ENCODE measurements at places on chromosomes 6 and 20.
A peak's percentile ranks its signal among the peaks of the same experiment; 100 is the strongest.

DNA sequence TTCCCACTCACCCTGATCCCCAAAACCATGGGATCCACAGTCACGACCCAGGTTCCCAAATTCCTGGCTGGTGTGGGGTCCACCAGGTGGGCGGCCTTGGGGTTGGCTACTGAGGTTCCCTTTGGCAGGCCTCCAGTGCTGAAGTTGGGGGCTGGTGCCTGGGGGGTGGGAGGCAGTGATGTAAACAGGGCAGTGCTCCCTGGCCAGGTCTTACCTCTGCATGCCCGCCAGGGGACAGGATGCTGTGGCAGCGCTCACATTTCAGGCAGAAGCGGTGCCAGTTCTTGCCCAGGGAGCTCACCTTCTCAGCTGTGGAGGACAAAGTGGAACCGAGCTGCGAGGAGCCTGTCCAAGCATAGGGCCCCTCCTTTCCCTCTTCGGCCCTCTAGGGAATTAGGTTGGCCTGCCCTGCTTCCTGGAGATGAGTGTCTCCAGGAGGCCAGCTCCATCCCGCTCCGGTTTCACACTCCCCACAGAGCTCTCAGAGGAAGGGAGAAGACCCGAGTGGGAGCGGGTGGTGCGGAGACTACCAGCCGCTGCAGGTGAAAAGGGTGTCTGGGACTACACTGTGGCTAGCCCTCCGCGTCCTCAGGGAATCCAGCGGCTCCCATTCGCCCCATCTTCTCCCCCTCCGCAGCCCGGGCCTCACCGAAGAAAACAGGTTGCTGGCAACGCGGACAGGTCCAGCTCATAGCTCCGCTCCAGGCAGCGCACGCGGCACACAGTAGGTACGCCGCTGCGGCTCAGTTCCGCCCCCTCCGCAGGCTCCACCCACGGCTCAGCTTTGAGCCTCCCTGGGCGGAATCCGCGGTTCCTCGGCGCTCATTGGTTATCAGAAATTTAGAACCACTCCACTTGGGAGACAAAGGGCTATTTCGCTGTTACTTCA is at the start of gene CRIP3:
TSS of gene CRIP3 (minus strand) at position 726 of the 889 bp plus-strand sequence. CDS start at position 692, 34 bp downstream.
- peak; percentile 38 for DNase-seq

DNA sequence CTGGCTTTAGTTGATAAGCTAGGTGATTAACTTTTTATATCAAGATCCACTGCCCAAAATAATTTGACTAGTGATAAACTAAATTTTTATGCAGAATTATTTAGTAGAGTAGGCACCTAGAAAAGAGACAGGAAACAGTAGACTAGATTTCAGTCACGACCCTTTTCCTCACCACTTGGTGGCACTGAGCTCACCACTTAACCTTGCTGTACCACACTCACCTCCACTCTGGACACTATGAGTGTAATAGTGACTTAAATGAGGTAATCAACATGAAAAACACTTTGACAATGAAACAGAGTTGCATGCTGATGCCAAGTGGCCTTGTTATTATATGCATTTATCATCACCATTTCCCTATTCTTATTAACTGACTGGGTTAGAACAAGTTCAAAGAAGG is 730.4 kb downstream of the KIF16B start:
- no peak for DNase-seq

GRCh38 chr6:28794175-28795002 is 129.4 kb downstream of the TRIM27 start:
- no peak for DNase-seq

- DNase-seq: no peak
Observed at GRCh38 chr6:7559651-7560385, 18.3 kb downstream of the DSP start.

DNA sequence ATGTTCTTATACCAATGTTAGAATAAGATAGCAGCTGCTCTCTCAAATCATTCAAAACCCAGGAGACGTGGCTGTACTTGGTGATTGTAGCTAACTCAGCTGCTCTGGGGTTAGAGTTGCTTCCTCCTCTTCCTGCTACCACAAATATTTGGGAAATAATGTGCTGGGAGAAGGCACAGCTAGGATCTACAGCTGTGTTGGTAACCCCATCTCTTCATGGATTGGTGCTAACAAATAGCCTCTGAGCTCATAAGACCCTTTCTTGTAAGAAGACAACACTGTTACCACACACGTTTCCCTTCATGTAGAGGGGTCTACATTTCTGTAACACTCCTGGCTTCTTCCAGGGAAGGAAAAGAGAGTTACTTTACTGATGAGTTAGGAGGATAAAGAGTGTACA is 911.0 kb upstream of the CITED2 start:
- no peak for DNase-seq

- no peak for DNase-seq
Observed at GRCh38 chr6:128882991-128883611, at the start of gene LAMA2. LAMA2 (plus strand) TSS chr6:128883138; CDS start chr6:128883246, 108 bp downstream.

- DNase-seq: no peak
Observed at GRCh38 chr20:12020846-12021245, 103.2 kb downstream of the BTBD3 start.

GRCh38 chr20:17189976-17190695 is 36.7 kb upstream of the PCSK2 start:
- no peak for DNase-seq

- no peak for DNase-seq
Observed at GRCh38 chr6:32742374-32742773, 1.2 kb downstream of the HLA-DQA2 start.

DNA sequence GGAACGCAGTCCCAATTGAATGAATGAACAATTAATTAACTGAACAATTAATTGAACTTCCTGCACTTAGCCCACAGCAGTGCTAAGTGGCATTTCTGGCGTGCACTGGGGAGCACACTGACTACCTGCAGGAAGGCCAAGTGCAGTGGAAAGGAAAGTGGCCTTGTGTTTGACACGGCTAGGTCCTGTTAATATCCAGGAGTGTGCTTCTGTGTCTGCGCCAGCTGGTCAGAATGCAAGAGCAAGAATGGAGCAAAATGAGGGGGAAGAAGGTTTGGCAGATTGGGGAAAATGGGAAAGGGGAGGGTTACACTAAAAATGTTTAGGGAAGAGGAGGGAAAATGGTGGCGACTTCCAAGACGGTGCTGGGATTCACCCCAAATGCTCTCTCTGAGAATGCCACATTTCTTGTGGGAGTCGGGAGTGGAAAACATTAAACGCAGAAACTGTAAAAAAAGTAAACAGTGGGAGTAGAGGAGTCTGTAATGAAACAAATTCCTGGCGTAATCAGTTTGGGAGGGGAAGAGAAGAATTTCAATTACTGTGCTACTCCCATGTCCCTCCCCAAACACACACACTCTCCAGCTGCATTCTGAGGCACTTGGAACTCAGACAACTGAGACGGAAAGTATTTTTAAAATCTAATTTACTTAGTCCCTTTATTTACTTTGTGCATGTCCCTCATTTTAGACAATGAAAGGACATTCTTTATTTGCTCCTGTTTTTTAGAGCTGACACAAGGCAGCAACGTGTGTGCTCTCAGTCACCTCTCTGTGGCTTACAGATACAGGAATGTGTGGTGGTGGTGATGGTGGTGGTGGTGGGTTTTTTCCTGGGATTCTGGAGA is 64.1 kb downstream of the CLIC5 start:
- no peak for DNase-seq

DNA sequence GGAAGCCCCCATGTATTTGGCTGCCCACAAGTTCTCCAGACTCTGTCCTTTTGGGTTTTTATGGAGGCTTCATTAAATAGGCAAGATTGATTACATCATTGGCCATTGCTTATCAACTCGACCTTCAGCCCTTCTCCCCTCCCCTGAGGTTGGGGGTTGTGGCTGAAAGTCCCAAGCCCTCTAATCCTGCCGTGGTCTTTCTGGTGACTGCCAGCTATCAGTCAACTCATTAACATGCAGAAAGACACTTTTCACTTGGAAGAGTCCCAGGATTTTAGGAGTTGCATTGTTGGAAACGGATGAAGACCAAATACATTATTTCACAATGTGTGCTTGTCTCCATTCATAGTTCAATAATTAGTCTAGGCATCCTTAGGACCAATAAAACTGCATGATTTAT is 9.5 kb downstream of the CDC5L start:
- no peak for DNase-seq

DNA sequence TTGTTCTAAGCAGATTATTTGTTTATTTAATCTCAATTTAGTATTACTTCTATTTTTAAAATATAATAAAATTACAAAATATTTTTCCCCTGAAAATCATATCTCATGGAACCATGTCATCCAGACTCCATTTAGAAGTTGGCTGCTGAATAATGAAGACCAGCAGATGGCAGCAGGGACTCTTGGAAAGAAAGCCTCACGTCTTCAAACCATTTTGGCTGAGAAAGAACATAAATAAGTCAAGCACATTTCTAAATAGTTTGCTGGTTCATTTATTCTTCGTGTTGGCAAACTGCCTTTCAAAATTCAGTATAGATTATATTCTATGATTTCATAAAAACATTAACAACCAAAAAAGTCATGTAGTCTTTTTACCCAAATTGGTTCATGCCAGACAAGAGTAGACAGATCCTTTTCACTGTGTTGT is 71.7 kb downstream of the RCAN2 start:
- no peak for DNase-seq

- no peak for DNase-seq
Observed at GRCh38 chr6:41396335-41396734, 60.9 kb downstream of the NCR2 start.

- DNase-seq: no peak
Observed at GRCh38 chr6:137001299-137001976, 43.3 kb downstream of the IL20RA start.

DNA sequence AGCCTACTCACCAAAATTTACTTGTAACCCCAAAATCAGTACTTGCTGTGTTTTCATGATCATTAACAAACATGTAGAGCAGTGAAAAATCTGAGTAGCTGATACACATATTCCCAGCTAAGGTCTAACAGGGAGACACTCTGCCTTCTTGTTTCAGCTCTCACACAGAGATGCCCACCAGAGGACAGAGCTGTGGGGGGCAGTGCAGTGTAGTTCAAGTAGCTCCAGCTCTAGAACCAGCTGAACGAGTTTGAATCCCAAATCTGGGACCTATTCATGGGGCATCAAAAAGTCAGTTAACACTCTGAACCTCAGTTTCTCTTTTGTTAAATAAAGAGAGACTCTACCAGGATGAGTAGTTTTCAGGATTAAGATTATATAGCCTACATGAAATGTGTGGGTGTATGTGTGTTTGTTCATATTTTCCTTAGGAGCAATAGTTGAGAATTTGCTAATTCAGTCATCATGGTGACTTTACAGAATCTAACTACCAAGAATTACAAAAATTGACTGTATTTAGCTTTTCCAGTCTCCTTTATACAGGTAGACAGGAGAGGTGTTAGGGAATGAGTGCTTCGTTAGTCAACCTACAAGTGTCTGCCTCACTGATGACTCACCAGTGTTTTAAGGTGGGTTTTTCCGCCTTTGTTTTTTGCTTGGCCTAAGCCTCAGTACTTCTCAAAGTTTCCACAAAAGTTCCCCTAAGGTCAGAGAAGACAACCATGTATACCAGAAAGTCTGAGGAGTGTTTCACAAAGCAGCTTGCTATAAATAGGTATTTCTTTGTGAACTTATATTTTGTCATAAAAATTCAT is 164.0 kb upstream of the RUNX2 start:
- DNase-seq: no peak

DNA sequence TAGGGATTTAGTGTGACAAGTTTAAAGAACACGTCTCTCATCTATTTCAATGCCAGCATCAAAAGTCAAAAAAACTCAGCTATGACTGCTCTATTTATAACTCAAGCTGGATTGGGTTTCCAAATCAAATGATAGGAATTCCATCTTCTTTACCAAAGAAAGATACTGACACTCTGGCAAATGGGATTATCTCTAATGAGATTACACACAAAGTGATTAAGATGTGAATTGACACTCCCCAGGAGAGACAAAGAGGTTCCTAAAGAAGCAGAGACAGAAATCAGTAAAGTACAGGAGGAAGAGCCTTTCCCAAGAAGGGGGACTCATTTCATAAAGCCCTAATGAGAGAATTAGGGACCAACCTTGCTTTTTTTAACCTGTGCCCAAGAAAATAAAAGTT is 92.1 kb downstream of the ID4 start:
- no peak for DNase-seq

DNA sequence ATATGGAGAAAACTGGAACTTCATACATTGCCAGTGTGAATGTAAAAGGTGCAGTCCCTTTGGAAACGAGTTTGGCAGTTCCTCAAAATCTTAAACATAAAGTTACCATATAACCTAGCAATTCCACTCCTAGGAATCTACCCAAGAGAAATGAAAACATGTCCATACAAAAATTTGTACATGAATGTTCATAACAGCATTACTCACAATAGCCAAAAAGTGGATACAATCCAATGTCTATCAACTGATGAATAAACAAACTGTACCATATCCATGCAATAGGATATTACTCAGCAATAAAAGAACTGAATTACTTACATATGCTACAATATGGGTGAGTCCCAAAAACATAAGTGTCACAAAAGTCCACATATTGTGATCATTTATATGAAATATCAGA is 48.7 kb upstream of the ERVFRD-1 start:
- no peak for DNase-seq

DNA sequence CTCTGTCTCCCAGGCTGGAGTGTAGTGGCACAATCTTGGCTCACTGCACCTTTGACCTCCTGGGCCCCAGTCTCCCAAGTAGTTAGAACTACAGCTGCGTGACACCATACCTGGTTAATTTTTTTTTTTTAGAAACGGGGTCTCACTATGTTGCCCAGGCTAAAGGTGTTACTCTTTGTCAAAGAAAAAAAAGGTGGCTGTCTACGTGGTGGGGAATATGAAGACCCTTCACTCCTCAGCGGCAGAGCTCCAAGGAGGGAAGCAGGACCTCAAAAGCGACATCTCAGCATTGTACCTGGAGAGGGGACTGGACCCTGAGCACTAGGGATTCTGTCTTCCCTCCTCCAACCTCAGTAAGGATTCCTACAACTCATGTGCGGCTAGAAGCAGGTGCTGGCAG is 16.4 kb upstream of the TBC1D22B start:
- DNase-seq: no peak

DNA sequence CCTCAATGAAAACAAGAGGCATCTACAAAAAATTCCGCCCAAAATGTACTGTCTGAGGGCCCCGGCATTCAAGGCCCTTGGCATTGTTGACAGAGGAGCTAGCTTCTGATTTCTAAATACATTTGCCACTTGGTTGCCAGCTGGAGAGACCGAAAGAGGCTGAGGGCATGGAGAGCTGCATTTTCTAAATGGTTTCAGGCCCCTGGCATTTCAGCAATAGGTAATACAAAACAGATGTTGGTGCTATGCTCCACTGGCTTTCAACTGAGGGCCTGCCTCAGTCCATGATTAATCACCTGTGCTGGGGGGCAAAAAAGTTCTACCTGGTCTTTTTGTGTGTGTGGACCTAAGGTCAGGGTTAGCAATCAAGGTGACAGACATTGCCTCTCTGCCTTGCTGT is 79.5 kb upstream of the ISM1 start:
- DNase-seq: no peak

- DNase-seq: no peak
Observed at GRCh38 chr6:140012150-140012549, 637.7 kb upstream of the CITED2 start.
